ENCODE measurements at places on chromosomes 13 and 19.

DNA sequence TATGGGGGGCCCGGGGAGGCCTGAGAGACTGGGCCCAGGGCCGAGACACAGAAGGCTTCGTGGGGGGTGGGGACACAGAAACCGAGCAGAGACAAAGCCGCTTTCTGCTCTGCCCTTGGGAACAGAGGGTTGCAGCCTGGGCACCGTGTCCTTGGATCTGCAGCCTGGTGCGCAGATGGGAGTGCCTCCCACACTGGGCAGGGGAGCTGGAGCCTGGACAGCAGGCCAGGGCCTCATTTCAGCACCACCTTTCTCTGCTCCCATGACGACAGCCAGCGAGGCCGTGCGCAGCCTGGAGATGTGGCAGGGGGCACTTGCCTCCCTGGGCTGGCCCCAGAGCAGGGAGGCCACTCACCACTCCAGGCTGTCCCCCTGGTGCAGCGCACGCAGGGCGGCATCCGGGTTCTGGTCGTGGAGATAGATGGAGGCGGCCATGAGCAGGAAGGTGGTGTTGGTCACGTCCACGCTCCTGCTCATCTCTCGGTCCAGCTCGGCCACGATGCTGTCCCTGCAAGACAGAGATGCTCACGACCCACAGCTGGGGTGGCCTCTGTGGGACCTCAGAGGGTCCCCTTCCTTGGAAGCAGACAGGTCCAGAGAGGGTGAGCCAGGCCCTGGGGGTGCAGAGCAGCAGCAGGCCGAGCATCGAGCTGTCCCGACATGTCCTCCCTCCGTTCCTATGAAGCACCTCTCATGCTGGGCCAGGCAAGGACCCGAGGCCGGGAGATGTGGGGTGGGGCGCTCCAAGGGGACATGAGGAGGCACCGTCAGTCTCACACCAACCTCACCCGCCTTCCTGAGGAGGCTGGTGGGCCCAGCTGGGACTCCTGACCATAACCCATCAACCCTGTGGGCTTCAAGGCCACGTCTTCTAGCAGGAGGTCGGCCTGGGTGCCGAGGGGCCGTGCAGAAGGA, 10.9 kb upstream of the CERS1 start:
- no peak for DNase-seq

- no peak for DNase-seq
These were observed 10.2 kb upstream of the DCUN1D2 start for GRCh38 chr13:113500530-113501265.

DNA sequence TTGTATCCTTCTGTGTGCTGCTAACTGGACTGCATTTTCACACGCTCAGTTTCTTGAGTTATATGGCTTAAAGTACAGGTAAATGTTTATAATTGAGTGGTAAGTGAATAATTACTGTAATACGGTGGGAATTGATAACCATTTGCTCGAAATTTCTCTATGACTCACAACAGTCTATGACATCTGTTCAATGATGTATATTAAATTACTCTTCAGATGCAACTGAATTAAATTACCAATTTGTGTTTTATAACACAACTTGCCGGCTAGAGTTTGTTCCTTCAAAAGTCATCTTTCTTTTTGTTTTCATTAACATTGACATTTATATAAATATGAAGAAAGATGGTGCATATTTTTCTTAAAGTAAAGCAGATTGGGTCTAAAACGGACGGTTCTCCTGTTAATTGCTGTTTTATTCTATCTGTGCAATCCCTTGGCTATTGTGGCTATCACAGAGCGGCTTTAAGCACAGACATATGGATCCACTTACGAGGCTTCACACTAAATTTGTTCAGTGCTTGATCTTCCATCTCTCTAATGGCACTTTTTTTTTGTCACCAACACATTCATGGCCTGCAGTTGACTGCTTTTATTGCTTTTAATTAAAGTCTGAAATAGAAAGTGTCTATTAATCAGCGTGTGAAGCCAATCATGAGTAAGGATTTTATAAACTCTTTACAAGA, 1291.6 kb upstream of the SLC10A2 start:
- no peak for DNase-seq

GRCh38 chr13:49985129-49985528, 11.7 kb upstream of the TRIM13 start:
- DNase-seq = no peak

GRCh38 chr19:39110263-39110967, 15.2 kb upstream of the PAK4 start:
- DNase-seq = peak; percentile 54

DNA sequence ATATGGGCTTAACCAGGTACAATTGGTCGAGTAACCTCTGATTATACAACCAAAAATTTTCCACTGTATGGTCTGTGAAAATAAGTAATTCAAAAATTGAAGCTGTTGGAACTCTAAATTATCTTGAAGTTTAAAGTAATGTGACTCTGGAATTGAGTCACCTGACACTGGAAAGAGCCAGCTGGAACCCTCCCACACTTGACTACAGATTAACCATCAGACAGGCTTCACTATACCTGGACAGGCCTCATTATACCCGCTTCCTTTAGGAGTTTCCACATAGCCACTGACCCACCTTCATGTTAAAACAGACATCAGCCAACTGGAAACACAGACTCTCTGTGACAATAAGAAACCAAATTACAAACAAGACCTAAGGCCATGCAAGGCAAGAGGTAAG, 1.3 kb downstream of the ZNF433 start:
- no peak for DNase-seq

- no peak for DNase-seq
These were observed 162.8 kb upstream of the SOX1 start for GRCh38 chr13:111904166-111904565.

- DNase-seq = no peak
These were observed 12.4 kb upstream of the SIAH3 start for GRCh38 chr13:45863709-45864590.

DNA sequence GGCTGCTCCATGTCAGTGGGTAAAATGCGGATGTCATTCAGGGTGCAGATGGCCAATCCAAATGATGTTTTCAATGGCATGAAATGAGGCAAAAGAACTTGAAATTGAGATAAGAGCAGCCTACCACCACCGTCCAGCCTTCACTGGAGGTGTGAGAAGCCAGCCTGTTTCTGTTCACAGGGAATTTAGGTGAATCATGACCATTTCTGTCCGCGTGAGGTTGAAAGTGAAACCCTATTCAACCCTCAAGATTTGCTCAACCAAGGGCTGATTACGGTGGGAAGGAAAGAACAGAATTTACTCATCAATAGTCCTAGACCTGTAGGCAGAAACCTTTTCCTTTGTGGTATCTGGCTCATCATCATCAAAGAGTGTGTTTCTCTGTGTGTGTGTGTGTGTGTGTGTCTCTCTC, 370.7 kb downstream of the COG6 start:
- no peak for DNase-seq

DNA sequence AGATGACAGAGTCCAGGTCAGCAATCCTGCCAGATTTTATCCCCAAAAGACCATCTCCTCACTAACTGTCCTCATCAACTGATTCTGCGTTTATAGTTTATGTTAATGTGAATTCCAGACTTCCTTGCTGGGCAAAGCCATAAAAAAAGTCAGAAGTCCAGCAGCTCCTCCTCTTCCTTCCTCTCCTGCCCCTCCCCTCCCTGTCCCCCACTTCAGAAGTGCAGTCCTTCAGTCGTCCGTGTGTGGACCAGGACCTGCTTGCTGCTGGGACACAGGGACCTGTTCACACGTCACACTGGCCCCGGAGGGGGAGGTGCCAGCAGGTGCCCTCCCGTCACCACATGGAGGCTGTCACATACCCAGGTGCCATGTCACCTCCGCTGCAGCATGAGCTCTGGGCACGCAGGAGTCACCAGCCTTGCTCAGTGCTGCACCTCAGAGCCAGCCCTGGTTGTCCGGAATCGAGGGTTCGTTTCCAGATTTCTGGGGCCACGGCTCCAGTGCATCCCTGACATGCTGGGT, 4.0 kb upstream of the MCF2L start:
- no peak for DNase-seq

DNA sequence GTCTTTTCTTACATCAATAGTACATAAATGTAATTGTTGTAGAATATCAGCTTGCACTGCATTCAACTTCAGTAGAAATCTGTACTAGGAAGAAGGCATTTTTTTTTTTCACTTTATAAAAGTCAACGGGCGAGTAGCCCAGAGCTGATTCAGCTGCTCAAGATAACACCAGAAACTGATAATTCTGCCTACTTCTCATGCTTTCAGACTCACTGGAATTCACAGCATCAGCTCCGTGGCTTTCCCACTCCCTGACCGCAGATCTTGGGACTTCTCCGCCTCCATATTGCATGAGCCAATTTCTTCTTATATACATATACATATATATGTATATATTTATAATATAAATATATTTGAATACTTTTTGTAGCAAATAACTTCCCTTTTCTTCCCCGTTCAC, 263.1 kb upstream of the RXFP2 start:
- peak; percentile 73 for DNase-seq

DNA sequence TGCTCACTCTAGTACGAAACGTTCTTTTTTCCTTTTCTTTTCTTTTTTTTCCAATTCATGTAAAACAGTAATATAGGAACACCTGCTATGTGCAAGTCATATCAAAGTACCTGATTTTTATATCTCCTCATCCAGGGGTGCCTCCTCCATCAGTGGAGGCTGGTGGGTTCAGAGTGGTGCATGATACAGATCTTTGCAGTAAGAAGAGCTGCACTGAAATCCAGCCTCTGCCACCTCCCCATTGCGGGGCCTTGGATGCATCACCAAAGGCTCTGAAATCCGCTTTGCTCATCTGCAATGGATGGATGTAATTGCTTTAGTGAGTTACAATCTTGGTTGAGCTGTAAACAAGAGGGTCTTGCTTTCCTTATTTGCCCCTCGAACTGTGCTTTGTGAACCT, 38.3 kb downstream of the GPR12 start:
- DNase-seq = no peak

DNA sequence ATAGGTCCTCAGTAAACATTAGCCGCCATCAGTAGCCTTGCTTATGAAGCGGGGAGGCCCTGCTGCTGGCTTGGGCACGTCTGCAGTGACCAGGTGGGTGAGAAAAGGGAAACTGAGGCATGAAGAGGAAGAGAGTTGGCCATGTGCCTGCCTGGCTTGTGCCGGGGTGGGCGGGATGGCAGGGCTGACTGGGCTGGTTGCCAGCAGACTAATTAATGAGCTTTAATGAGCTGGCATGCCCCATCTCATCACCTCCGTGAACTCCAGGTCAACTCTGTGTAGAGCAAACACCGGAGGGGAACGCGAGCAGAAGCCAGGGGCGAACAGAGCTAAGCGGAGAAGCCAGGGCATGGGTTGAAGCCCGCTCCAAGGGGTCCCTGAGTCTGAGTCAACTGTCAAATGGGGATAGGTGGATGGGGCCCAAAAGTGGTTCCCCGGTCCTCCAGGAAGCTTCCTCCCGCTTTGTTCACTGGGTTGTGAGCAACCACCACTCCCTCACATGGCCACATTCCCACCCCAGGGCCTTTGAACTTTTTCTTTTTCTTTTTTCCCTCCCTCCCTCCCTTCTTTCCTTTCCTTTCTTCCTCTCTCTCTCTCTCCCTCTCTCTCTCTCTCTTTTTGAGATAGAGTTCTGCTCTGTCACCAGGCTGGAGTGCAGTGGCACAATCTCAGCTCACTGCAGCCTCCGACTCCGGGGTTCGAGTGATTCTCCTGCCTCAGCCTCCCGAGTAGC, 8.7 kb downstream of the NR2F6 start:
- DNase-seq = no peak

DNA sequence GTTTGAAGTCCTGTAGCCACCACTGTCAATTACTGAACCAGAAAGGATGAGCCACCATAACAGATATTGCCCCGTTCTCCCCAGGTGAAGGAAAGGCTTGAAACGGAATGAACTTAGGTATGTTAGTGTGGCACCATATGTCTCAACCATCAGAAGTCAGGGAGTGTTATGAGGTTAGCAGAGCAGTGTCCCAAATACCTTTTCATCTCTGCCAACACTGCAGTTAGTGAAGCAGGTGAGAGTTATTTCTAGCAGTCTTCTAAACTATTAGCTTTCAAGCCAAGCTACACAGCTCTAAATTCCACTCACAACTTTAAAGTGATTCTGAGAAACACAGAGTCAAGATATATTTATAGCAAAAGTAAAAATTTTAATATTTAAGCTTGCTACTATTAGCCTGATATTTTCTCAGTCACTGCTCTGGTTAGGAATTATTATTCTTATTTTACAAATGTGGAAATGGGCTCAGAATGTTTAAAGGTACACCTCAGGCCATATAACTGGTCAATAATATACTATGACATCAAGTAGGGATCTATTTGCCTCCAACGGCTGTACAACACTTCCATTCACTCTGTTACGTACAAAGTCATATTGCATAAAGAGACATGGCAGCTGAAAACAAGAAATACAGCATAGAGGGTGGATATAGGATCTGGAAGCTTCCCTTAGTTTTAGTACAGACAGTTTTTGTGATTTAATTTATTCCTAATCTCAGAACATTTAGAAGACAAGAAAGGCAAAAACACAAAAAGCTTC, 1527.1 kb upstream of the PRR20A start:
- no peak for DNase-seq

DNA sequence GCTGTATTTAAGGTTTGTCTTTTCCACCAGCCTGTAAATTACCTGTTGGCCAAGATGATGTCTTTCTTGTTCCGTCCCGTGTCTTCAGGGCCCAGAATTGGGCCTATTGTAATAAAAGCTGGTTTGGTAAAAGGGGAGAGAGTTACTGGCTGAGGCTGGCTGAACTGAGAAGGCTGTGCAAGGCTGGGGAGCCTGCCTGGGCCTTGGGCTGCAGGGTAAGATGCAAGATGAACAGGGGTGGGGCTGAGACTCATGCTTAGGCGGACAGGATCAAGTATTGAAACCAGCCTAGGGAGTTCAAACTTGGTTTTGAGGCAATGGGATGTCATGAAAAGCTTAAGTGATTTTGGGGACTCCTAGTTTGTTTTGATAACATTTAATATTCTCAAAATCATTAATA, 142.3 kb downstream of the PCCA start:
- DNase-seq = no peak

GRCh38 chr19:48329167-48329891, 4.0 kb downstream of the EMP3 start:
- no peak for DNase-seq

- no peak for DNase-seq
These were observed 87.8 kb downstream of the CCNA1 start for GRCh38 chr13:36520111-36520510.

DNA sequence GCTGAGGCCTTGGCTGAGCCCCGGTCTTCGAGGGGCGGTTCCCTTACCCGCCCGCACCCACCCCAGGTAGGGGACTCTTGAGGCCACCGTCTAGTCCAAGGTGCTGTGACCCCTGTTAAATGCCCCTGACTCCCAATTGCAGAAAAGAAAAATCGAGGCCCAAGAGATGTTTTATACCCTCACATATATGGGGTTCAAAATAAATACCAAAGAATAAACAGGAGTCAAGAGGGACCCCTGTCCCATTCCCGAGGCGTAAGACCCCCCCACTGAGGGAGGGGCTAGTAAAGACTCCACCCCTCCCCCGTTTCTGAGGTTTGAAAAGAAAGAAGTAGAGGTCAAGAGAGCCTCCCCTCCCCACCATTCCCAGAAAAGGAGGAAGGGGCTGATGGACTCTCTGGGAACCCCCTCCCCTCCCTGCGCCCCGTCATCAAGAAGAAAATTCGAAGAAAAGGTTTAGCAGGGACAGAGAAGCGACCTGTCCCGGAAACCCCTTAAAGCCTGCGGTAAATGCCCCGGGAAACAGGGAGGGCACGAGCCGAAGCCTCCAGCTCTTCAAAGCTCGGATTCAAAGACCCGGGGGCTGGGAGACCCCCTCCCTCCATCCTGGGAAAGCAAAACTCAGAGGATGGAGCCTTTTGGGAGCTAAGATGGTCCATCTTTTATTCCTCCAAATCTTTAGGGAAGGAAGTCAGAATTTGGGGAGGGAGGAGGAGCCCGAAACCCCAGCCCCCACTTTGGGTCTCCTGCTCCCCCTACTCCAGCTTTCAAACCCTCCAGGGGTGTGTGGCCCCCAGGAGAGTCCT, 755 bp upstream of the RAB3A start:
- no peak for DNase-seq

- no peak for DNase-seq
These were observed 451 bp upstream of the ICAM5 start for GRCh38 chr19:10289167-10289835.
